COR-L47 (cell line): ENCODE measurements at places on chromosomes 1 and 21.
A peak's percentile ranks its signal among the peaks of the same experiment; 100 is the strongest.

GRCh38 chr1:232669981-232670747 lies 40.2 kb upstream of the SIPA1L2 start:
- DNase-seq = no peak

- peak; percentile 45 for DNase-seq
Observed at GRCh38 chr21:45972716-45973474, 8.7 kb upstream of the COL6A1 start.

DNA sequence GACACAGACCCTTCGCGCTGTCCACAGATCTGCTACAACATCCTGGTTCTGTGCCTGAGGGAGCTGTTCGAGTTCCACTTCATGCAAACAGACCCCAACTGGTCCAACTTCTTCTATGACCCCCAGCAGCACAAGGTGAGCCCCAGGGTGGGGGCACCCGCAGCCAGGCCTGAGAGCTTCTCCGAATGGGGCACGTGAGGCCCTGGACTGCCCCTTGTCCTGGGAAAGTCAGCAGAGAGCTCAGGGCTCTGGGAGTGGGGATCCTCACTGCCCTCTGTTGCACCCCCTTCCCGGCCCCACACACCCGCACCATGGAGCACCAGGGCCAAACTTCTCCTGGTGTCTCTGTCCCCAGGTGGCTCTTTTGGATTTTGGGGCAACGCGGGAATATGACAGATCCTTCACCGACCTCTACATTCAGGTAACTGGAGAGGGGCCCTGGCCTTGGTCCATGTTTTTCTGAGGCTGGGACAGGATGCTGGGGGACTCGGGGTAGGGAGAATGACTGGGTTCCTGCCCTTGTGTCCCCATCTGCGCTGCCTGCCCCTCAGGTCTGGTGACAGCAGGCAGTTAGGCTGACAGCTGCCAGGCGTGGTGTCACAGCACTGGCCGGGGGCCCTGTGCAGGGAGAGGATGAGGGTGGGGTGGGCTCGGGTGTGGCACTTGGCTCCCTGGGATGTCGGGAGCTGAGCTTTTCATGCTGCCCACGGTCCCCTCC lies 44.6 kb downstream of the COQ8A start:
- DNase-seq = no peak

GRCh38 chr1:35691080-35691479 lies 27.6 kb downstream of the C1orf216 start:
- peak; percentile 75 for DNase-seq

DNA sequence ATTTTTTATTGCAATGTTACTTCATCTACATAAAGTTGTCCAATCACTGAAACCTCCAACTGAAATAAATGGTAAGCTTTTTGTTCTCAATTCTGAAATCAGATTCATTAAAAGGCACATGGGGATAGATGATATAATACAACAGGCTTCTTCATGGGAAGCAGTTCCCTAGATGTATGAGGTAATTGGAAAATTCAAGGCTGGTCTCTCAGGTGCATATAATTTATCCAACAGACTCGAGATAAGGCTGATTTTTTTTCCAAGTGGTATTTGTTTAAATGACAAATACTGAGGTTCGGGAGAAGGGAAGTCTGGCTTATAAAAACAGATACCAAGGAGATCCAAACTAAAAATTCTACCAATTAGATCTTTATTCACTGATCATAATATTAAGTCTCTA lies 14.2 kb downstream of the TRIM45 start:
- DNase-seq = no peak

GRCh38 chr1:35243691-35244090 lies 24.8 kb upstream of the ZMYM4 start:
- DNase-seq = peak; percentile 11

DNA sequence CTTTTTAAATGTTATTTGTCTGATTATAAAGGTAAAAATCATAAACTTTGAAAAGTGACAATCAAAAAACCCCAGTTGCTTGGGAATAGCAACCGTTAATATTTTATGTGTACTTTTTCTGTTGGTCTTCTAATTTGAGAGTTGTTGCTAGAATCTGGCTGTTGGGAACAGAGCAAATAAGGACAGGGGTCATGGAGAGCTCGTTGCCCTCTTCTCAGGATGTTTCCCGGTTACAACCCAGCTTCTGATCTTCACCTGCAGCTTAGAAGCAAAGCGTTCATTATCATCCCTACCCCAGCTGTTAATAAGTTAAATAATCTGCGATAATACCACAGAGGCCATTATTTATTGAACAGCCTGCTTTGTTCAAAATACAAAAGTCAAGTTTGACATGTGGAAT lies 22.1 kb upstream of the NFASC start:
- no peak for DNase-seq

DNA sequence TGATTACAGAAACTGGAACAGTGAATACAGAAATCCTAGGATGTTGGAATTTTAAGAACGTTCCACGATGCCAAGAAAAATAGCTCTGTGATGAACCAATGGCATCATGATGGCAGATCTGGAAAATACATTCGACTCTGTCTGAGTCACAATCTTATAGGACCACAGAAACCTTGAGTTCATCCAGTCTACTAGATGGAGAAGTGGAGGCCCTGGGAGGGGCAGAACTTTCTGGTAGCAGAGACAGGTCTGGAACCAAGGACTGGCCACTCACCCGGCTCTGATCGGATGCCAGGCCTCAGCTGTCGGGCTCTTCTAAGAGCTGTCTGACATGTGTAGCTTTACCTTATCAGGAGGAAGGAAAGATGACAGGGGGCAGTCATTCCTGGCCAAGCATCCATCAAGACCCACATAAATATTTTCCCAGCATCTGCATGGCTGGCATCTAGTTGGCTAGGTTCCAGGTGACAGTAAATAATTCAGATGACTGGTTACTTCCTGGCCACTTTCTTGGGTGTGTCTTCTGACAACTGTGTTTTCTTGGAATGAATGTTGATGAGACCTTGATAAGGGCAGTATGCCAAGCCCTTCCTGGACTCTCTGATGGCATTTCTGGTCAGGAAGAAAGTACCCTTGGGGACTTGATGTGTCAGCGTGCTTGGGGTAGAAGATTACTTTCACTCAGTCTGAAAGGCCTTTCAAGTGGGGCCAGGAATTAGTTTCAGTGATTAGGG lies 72.6 kb upstream of the TRABD2B start:
- no peak for DNase-seq

DNA sequence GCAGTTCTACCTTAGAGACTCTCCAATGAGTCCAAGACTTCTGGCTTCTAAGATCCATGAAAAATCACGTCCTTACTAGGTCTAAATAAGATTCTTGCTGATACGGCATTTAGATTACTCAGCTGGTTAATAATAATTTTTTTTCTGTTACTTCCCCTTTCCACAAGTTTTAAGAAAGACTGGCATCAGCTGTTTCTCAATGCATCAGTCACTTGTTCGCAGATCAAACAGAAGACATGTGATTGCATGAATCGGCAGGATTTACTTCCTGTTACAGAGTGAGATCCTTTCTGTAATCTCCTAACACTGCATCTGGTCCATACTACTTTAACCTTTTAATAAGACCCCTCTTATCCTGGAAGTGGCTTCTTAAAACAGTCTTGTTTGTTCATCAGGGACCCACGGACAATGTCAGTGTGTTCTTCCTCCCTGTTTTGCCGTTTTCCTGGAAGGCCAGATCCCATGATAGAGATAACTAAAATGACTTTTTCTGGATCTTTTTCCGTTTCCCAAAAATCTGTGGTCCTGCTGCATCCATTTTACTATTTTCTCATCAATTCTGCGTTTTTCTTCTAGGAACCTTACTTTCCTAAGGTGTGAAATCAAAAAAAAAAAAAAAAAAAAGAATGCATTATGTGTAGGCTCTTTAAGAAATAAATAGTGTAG lies 6.1 kb downstream of the NPL start:
- DNase-seq = no peak

- no peak for DNase-seq
Observed at GRCh38 chr1:166911624-166912023, 35.6 kb upstream of the TADA1 start.

DNA sequence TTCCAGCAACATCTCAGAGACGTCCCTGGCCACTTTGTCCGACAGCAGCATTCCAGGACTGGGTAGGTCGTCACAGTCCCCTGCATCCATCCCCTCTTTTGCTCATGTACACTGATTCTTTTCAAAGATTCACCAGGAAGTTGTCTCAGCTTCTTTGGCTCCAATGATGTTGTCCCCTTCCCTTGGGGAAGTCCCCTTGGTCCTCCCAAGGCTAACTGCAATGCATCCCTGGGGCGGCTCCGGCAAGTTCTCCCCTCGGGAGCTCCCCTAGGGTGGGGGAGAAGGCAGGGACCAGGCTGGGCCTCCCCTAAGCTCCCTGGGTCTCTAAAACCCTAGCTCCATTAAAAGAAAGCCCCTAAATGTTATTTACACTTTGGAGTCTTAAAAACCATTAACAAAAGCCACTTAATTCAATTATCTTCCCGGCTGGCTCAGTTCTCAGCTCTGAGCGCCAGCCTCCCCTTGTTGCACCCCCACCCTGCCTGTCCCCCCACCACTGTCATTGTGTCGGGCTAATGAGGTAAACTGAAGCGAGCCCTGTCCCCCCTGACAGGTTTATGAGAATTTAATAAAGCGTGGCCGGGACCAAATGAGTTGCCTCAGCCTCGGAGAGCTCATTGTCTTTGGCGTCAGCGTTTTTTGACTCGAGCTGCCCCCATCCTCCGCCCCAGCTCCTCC lies 25.3 kb downstream of the KNCN start:
- DNase-seq = no peak

- DNase-seq = no peak
Observed at GRCh38 chr1:54161495-54162168, 8.8 kb upstream of the CDCP2 start.

DNA sequence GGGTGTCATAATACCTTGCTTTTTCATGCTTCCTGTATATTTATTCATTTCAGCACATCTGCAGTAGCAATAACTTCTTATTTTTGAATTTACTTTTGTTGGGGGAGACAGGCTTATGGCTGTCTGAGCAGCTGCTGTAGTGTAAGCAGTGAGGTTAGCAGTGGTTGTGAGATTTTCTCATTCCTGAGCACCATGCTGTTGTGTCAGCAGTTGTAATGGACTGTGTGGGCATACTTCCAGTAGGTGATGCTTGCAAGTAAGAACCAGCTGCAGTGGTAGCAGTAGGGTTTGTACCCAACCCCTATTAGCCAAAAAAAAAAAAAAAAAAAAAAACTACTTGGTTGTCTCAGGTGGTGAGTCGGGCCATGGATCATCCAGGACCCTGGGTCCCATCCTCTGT lies 311.6 kb downstream of the NUF2 start:
- DNase-seq = no peak

GRCh38 chr1:53738205-53739108 lies 507 bp downstream of the GLIS1 start:
- no peak for DNase-seq

DNA sequence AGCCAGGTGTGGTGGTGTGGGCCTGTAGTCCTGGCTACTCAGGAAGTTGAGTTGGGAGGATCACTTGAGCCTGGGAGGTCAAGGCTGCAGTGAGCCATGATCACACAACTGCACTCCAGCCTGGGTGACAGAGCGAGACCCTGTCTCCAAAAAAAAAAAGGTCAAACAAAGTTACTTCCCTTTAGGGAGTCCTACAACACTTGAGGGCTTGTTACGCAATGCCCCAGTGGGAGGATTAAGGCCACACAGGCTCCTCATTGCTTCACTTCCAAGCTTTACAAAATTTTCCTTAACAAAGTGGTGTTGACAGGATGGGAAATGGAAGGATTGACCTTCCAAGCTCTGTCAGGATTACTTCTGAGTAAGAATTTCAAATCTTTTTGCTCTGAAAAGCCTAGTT lies 6.2 kb upstream of the EXTL1 start:
- DNase-seq = no peak

GRCh38 chr1:150150133-150151021 lies 661 bp downstream of the PLEKHO1 start:
- DNase-seq = no peak

GRCh38 chr1:65691152-65691900 lies 101.4 kb upstream of the PDE4B start:
- no peak for DNase-seq

- no peak for DNase-seq
Observed at GRCh38 chr1:19010995-19011844, 54.7 kb upstream of the IFFO2 start.

DNA sequence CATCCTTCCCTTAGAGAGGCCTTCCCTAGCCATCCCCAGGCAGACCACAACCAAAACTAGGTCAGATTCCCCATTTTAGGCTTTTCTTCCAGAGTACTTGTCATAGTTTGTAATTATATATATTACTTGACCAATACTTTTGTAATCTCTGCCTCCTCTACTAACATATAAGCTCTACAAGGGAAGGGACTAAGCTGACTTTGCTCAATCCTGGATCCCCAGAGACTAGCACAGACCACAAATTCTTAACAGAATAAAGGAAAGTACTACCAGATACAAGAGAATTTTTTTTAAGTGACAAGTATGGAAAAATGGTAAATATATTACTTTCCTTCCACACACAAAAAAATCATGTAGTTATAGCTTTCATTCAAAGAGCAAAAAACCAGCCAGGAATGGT lies 2.0 kb downstream of the ZMYM6 start:
- DNase-seq = no peak

DNA sequence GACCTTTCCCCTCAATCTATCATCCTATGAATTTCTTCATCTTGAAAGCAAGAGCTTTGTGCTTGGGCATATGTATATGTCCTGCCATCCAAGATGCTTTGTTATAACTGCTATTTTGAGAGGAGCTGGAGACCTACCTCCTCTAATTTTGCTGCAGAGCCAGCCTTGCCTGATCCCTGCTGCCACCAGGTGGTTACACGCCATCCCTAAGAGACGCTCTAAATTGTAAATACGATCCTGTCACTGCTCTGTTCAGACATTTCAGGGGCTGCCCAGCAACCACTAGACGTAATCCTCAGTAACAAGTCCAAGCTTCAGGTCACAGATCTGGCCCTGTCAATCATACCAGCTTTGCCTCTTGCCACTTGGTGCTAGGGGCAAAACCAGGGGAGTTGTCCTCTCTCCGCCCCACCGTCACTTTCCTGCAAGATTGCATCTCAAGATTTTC lies 32.9 kb downstream of the GPA33 start:
- DNase-seq = peak; percentile 71

DNA sequence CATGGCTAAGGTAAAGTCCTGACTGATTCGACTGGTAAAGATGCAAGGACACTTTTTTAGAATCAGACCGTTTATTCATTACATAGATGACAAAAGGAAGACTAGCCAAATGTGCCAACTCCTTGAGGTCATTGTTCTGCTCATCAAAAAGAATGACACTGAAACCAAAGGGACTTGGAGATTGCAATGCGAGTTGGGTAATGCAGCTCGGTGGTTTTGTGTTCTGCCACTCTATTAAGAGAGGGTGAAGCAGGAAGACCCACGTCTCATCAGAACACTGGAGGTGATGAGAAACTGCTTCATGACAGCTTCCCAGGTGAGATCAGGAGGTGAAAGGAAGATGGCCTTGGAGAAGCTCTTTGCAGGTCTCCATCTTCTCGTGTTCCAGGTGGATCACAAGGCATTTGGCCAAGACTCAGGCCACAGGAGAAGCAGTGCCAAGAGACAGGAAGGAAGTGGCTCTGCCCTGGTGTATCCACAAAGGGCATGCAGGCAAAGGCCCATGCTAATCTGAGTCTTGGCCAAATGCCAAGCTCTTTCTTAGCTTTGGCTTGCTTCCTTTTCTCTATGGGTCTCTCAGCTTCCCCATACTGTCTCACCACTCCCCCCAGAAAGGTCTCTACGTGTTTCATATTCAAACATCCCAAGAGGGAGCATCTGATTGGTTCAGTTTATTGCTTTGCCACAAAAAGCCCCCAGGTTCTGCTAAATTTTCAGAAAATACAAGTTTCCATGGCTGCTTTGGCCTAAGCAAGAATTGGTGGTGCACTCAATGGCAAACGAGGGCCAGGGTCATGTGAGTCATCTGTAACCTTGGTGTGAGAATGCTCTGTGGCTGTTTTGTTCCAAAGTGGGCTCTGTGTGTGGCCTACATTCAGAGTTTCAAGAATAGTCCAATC lies 5.7 kb upstream of the CCT8 start:
- peak; percentile 8 for DNase-seq

GRCh38 chr1:11052839-11053757 lies 6.1 kb upstream of the MASP2 start:
- no peak for DNase-seq
